Activated T-cell treated with anti-CD3 and anti-CD28 coated beads for 4 hours (primary cell): ENCODE measurements at places on chromosomes 1 and 21.

DNA sequence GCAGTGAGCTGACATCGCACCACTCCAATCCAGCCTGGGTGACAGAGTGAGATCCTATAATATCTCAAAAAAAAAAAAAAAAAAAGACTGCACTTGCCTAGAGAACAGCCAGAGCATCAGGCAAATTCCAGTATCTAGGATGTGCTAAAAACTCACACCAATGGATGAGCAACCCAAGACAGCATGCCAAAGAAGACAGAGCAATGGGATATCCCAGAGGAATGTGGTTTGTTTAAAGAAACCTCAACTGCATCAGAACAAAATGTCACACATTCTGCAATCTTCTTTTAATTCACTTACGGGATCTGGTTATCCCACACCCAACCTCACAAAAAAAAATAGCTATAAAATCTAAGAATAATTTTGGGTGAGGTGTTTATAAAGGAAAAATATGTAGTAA lies 7.3 kb downstream of the KCNH1 start:
- DNase-seq, result no peak

- no peak for DNase-seq
These were observed 17.3 kb downstream of the DDR2 start for GRCh38 chr1:162649583-162649982.

- no peak for DNase-seq
These were observed 14.5 kb downstream of the SAMD11 start for GRCh38 chr1:938088-938683.

DNA sequence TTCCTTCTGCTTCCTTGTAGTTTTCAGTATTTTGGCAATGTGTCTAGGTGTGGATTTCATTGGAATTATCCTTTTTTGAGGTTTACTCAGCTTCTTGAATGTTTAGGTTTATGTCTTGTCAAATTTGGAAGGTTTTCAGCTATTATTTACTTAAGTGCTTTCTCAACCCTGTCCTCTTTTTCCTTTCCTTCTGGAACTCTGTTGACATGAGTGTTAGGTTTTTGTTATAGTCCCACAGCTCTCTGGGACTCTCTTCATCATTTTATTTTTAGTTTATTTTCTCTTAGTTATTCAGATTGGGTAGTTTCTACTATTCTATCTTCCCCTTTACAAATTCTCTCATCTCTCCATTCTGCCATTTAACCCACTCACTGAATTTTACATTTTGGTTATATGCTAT lies 63.1 kb upstream of the GPR88 start:
- DNase-seq, result no peak

GRCh38 chr1:197399755-197400521 lies 131.9 kb downstream of the CRB1 start:
- DNase-seq, result no peak

GRCh38 chr1:26856604-26857469 lies 6.1 kb upstream of the SFN start:
- DNase-seq, result no peak

DNA sequence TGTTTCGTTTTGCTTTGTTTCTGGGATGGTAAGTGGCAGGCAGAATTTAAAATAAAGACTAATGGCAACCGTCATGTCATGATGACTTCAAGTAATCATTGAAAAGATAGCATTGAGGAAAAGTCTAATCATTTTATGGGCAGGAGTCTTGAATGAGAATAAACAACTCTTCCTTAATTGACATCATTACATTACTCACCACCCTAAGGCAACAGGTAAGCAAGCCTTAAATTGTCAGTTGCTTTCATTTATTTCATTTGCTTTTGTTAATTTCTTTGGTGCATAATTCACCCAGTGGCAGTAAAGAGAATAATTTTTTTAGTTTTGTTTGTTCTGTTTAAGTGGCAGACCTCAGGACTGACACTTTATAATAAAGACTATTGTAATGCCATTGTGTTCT lies 669.0 kb downstream of the RWDD3 start:
- no peak for DNase-seq

DNA sequence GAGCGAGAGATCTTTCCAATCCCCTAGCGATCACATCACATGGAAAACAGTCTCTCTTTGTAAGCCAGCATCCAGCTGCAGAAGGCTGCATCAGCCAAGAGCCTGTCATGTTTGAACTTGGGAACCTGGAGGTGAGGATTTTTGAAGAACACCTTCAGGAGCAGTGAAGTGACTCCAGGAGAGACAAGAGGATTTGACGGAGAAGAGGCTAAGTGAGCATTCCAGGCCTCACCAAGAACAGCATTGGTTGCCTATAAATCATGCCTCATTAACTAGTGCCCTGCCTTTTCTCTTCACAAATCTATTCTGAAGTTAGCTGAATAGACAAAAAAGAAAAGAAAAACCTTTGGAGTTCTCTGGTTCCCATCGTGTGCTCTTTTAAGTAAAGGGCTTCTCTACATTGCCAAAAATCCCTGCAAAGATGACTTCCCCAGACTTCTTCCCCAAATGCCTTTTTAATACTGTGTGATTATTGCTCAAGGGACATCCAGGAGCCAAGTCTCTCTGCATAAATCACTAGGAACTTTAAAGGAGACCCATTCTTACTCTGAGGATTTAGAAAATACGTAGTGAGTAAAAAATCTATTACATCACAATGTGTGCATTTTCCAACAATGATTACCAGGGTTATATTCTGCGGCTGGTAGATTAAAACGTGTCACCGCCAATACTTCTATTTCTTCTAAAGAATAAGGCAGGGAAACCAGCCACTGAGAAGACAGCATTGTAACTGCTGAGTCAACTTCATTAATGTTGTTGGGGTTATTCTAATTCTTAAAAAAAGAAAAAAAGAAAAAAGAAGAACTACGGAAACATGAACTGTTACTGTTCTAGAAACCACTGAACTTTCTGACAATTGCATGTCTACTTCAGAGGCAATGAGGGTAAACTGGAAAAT lies 95.2 kb downstream of the KIF14 start:
- DNase-seq, result no peak

DNA sequence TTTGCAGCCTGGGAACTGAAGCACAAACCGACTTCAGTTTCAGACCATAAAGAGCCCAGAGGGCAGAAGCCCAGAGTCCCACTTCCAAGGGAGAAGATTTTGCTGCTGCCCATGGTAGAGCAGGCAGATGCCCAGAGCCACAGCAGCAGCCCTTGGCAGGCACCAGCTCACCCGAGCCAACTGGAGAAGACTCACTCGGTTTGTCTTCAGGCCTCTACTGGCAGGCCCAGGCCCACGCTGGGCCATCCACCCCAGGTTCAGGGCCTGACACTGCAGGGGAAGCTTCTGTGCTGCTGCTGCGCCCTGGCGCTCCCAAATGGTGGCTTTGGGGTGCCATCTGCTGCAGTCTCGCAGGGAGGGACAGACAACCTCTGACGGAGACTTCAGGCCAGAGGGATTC lies 33.3 kb downstream of the SLC66A1 start:
- no peak for DNase-seq

- DNase-seq, result no peak
These were observed 94.7 kb downstream of the LIPI start for GRCh38 chr21:14116080-14116481.

DNA sequence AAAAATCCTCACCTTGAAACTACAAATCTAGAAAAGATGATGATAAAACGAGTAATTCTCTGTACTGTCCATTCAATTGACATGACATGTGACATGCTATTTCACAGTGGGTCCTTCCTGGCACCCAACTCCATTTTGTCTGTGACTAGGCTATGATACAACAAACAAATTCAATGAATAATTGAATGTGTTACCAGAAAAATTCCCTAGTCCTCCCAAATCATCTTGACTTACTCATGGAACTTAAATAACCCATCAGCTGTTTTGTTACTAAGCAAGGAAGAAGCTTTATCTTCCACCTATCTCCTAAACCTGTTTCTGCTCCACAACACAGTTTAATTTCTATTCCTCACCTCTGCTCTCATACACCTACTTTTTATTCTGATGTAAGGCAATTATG lies 30.4 kb downstream of the B3GALNT2 start:
- no peak for DNase-seq

- no peak for DNase-seq
These were observed 126.9 kb downstream of the CLIC6 start for GRCh38 chr21:34795548-34796180.

DNA sequence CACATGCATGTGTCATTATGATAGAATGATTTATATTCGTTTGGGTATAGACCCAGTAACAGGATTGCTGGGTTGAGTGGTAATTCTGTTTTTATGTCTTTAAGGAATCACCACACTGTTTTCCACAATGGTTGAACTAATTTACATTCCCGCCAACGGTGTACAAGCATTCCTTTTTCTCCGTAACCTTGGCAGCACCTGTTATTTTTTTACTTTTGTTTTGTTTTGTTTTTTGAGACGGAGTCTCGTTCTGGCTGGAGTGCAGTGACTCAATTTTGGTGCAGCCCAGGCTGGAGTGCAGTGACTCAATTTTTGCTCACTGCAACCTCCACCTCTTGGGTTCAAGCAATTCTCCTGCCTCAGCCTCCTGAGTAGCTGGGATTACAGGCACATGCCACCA lies 8.5 kb upstream of the S100B start:
- no peak for DNase-seq

- DNase-seq, result no peak
These were observed 218.6 kb downstream of the SLC44A5 start for GRCh38 chr1:75392278-75392677.

DNA sequence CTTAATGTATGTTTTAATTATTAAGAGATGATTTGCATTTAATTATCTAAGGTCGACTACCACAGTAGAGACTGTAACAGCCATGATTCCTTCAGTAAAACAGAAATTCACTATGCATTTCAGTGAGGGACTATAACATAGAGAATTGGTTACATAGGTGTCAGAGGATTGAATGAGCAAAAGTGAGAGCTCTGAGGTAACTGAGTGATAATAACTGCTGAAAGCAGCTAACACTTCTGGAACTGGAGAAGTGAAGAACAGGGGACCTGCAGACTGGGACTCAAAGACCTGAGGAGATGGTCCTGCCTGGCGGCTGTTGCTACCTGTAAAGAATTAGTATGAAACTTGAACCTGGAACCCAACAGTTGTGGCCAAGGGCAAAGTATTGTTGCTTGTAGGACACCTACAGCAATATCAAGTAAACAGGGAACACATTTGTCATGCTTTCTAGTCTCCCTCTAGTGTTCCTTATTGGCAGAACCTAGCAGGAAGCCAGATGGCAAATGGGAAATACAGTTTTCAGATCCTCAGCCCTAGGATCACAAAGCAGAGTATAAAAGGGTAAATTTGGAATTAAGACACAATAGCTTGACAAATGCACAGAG lies 110.6 kb downstream of the HS2ST1 start:
- DNase-seq, result no peak

DNA sequence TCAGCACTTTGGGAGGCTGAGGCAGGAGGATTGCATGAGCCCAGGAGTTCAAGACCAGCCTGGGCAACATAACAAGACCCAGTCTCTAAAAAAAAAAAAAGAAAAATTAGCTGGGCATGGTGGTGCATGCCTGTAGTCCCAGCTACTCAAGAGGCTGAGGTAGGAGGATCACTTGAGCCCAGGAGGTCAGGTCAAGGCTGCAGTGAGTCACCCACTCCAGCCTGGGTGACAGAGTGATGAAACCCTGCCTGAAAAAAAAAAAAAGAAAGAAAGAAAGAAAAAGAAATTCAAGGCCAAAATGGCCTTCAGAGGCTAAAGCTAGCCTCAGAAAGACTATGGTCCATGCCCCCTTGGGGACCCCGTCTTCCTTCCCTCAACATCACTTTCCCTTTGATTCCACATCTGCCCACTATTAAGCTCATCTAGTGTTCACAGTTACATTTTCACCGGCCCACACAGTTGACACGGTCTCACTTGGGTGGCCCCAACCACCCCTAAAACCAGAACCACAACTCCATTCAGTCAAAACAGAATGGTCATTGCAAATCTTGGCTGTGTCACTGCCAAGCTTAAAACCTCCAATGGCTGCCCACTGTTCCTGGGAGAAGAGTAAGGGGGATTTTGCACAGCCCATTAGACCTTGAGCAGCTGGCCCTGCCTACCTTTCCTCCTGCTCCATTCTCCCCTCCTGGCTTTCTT lies 2.1 kb upstream of the CAPN8 start:
- DNase-seq, result no peak

- no peak for DNase-seq
These were observed 19.9 kb downstream of the NIBAN1 start for GRCh38 chr1:184954232-184954995.

DNA sequence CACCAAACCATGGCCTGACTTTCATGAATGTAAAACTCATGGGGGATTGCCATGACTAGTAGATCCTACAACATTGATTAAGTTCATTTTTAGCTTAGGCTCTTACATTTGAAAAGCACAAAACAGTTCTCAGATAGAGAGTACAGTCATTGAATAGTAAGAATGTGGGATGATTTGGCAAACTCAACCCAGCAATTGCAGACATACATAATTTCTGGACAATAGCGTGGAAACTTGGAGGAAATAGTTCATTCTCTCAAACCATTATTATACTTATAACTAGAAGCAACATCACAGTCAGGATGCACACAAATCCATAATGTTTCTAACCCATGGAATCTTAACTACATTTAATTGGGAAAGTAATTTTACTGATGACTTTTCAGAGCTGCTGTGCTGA lies 598.2 kb downstream of the LMO4 start:
- no peak for DNase-seq

GRCh38 chr1:41622402-41622801 lies 137.9 kb upstream of the EDN2 start:
- DNase-seq, result no peak

- DNase-seq, result no peak
These were observed 58.9 kb downstream of the VWA5B1 start for GRCh38 chr1:20349561-20349960.

GRCh38 chr1:214027498-214027897 lies 39.7 kb downstream of the PROX1 start:
- DNase-seq, result no peak

DNA sequence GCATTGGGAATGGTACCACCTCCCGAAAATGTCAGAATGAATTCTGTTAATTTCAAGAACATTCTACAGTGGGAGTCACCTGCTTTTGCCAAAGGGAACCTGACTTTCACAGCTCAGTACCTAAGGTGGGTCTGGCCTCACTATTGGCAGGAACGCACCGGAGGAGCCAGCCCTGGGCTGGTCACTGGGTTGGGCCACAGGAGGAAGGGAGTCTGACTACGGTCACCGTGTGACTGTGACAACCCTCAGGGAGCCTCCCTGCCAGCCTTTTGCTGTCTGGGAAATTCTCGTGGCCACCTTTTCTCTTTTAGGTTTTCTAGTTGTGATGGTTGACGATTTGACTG lies 2.2 kb downstream of the IL10RB start:
- no peak for DNase-seq

DNA sequence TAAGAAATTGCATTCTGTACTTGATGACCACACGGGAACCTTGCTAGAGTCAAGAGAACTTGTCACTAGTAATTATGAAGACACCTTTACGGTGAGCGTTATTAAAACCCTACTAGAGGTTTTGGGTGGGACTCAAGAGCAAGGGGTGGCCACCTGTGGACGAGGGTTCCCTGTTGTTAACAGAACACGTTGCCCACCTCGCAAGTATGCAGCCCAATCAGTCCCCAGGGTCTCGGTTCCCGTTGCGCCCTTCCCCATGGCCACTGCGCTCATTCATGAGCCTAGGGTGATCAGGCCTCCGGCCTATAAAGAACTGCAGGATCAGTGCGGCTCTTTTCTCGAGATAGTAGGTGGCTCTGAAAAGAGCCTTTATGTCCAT lies 30.2 kb upstream of the RNF187 start:
- no peak for DNase-seq

GRCh38 chr1:224498574-224499170 lies 64.1 kb upstream of the WDR26 start:
- DNase-seq, result no peak
